DMS79 (cell line): ENCODE measurements at places on chromosomes 16 and 17.
A peak's percentile ranks its signal among the peaks of the same experiment; 100 is the strongest.

DNA sequence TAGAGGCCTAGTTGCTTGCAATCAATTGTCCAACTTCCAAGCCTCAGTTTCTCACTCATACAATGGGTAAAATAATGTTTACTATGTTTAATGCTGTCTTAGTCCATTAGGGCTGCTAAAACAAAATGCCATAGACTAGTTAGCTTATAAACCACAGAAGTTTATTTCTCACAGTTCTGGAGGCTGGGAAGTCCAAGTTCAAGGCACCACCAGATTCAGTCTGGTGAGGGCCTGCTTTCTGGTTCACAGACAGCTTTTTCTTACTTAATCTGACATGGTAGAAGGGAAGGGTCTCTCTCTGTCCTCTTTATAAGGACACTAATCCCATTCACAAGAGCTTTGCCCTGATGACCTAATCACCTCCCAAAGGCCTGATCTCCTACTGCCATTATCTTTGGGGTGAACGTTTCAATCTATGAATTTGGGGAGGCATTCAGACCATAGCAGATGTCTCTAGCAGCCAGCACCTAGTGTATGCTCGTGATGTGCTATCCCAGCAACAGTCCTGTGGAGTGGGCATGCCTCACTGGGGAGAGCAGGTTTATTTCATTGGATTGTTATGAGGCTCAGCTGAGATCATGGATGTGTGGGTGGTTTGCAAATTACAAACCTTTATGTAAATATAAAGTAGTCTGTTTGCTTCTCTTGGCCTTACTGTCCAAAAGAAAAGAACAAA, 25.2 kb downstream of the YPEL2 start:
- DNase-seq: no peak

GRCh38 chr17:58327363-58328194, 1.0 kb downstream of the TSPOAP1 start:
- no peak for DNase-seq

DNA sequence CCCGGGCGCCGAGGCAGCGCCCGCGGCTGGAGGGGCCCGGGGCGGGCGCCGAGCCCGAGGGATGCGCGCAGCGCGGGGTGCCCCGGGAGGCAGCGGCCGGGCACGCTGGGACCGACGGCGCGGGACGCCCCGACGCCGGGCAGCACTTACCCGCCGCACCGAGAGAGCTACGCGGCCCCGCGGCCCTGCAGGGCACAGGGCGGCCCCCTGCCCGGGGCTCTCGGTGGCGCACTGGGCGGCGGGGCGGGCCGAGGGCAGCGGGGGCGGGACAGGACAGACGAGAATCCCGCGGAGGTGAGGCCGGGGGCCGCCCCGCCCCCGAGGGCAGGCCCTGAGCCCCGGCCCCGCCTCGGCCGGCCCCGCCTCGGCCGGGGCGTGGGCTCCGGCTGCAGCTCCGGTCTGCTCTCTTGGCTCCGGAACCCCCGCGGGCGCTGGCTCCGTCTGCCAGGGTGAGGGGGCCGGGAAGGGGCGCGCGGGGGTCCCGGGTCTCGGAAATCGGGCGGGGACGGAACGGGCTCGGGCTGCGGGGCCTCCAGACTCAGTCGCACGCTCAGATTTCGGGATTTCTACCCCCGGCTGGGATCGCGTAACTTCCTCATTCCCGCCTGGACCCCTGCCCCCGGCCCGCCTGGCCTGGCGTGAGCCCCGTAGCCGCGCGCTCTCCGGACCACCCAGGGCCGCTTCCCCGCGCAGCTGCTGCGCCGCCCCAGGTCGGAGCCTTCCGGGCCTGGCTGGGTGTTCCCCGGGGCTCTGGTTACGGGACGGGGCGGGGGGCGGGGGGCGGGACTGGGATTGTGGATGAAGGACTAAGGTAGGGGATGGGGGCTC, at the start of gene PLD2:
Gene PLD2 (plus strand): TSS at position 376 of the 828 bp plus-strand sequence. CDS start 621 bp downstream, outside the sequence.
- DNase-seq: peak; percentile 56

DNA sequence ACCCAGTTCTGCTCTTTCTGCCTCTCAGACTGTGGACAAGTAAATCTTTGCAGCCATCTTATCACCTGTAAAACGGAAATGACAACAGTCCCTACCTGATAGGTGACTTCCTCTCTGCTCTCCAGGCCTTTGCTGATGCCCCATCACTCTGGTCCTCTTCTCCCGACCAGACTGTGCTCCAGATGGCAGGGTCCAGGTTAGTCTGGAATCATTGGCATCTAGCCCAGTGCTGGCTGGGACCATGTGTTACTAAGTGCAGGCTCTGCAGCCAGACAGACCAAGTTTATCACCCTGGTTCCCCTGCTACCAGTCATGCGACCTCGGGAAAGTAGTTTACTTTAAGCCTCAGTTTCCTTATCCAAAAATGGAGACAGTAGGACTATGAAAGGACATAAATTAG, 1.8 kb upstream of the NUBP1 start:
- DNase-seq: no peak

- DNase-seq: no peak
These were observed 2.5 kb downstream of the TUBB3 start for GRCh38 chr16:89925596-89926079.

GRCh38 chr16:24643489-24643888, 86.0 kb upstream of the TNRC6A start:
- DNase-seq: no peak

DNA sequence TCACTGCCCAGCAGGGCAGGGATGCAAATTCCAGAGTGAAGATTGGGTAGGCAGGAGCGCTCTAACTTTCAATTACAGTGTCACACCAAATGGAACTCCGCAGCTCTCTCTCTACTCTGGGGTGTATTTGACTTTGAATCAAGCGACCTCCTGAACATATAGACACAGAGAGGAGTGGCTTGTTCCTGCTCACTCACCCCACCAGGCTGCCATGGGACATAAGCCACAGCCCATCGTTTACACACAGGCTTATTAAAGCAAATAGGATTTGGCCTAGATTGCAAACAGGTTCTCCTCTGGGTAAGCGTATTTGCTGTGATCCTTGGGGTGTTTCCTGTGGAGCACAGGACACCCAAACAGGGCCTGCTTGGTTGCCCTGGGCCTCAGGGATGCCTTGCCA, 281.6 kb upstream of the CCL2 start:
- DNase-seq: no peak

DNA sequence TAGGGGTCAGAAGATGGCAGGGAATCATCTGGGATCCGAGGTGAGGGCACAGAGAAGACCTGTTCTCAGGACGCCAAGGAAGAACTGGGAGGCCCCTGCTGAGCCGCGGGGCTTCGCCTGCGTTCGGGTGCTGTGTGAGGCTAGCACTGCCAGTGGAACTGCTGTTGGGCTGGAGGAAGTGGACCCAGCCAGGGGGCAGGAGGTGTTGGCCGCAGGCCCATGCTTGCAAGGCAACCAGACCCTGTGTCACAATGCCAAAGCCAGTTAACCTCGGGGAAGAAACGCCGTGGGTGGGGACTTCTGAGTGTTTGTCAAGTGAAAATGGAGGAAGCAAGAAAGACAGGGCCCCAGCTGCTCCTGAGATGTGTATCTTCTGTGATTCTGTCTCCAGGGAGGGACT, 185.5 kb downstream of the LGALS9B start:
- no peak for DNase-seq

GRCh38 chr17:28946239-28946638, 5.1 kb downstream of the PHF12 start:
- no peak for DNase-seq

DNA sequence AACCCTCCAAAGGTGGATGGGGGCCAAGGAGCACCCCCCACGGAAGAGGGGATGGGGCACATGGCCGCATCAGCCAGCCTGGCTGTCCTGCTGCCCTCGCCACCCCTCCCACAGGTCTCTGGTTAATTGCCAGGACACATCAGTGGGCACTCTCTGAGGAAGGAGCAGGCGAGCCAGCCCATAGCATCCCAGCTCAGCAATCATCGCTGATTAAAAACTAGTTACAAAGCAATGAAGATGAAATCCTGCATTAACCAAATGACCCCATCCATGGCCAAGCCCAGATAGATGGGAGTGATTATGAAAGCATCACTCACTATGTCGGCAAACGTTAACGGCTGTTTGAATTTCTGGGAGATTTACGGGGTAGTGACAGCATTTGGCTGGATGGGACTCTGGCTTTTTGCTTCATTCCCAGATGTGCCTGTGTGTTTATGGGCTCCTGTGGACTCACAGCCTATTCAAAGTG, 45.3 kb downstream of the CCDC182 start:
- DNase-seq: no peak

DNA sequence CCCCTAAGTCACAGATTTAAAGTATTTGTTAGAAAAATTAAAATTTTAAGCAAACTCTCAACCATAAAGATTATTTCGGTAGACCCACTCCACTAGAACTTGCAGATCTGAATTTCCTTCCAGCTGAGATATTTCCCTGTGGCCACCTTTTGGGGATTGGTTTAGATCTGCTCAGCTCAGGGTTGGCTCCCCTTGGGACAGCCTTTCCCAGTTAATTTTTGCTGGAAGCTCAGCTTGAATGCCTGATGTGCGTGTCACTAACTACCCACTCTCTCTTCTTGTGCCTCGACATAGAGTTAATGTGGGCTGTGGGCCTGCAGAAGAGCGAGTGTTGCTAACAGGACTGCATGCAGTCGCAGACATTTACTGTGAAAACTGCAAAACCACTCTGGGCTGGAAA, 57.6 kb downstream of the YPEL2 start:
- no peak for DNase-seq

DNA sequence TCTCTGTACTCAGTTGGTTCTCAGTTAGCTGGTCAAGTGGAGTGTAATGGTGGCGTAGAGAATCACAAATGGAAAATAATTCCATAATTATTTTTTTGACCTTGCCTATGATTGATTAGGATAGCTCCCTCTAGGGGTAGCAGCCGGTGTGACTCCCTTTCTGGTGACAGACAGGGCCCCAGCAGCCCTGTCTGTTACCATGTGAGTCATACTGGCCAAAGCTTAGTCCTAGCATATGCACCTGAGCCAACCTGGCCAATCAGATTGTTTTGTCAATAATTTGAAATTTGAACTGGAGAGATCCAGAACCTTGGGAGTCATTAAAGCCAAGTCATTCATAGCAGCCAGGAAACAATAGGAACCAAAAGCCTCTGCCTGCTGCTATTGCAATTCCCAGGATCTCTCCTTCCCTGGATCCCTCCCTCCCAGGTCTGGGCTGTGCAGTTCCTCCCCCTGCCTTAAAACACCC, 5.6 kb downstream of the PNPO start:
- DNase-seq: peak; percentile 47

DNA sequence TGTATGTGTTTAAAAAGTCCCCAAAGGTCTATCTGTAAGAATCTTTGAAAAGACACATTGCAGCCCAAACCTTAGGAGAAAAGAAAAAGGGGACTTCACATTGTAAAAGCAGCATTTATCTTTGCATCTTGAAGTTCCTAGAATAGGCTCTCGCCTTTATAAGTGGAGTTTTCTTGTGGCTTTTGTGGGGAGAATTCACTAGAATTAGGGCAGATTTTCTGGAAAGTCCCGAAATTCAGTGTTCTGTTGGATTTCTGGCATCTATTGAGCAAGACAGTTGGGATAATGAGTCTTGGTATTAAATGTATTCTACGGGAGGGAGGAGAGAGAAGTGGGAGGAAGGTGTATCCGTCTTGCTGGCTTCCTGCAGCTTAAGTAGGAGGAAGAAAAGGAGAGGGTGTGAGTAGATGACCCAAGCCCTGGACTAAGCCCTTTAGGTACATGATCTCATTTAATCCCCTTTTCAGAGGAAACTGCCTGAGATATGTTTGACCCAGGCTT, 62.6 kb downstream of the PRKCA start:
- DNase-seq: no peak

DNA sequence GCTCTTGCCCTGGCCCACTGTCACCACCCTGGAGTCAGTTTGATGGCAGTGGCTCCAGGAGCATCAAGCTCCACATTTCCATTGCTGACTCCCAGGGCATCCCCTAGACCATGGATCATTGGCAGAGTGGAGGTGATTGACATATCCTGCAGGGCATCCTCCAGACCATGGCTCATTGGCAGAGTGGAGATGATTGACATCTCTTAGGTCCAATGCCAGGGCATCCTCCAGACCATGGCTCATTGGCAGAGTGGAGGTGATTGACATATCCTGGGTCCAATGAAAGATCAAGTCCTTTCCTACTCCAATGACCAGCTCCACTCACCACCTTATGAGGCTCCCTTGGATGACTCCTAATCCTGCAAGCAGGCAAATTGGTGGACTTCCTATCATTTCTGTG, 174.3 kb upstream of the NLRP1 start:
- no peak for DNase-seq

DNA sequence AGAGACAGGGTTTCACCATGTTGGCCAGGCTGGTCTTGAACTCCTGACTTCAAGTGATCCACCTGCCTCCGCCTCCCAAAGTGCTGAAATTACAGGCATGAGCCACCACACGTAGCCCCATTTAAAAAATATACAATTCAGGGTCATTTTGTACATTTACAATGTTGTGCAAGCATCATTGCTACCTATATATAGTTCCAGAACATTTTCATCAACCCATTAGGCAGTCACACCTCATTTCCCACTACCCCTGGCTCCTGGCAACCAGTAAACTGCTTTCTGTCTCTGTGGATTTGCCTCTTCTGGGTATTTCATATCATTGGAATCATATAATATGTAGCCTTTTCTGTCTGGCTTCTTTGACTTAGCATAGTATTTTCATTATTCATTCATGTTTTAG, 6.7 kb downstream of the LRRC36 start:
- DNase-seq: no peak

- DNase-seq: no peak
These were observed 27.6 kb downstream of the ELAC2 start for GRCh38 chr17:12990041-12990808.

- no peak for DNase-seq
These were observed 41.6 kb downstream of the OR3A1 start for GRCh38 chr17:3256575-3256974.

- no peak for DNase-seq
These were observed 153.5 kb downstream of the CMIP start for GRCh38 chr16:81598083-81598482.

GRCh38 chr16:25038239-25038954, 23.2 kb upstream of the ARHGAP17 start:
- no peak for DNase-seq

DNA sequence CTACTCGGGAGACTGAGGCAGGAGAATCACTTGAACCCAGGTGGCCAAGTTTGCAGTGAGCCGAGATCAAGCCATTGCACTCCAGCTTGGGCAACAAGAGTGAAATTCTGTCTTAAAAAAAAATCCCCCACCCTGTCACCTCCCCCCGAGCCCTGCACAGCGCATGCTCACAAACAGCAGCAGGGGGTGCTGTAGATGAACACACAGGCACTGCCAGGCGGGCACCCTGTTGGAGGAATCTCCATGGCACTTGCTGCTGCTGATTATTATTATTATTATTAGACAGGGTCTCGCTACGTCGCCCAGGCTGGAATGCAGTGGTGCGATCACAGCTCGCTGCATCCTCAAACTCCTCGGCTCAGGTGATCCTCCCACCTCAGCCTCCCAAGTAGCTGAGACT, 24.6 kb downstream of the FZD2 start:
- no peak for DNase-seq

DNA sequence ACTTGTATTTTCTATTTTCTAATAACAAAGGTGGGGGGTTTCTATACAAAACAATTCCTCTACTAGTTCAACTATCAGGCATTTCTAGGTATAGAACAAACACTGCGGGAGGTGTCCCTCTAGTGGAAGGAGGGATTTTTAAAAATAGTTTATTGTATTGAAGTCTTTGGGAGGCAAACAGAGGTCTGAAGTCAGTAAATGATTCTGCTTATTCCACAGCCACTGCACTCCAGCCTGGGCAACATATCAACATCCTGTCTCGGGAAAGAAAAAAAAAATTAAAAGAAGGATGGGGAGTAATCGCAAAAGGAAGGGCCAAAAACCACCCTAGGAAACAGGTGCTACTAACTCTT, 648 bp upstream of the ERCC4 start:
- peak; percentile 25 for DNase-seq

- no peak for DNase-seq
These were observed 20.6 kb upstream of the PIK3R6 start for GRCh38 chr17:8887834-8888703.

GRCh38 chr17:77418609-77419008, 277.8 kb downstream of the SEC14L1 start:
- DNase-seq: no peak
